ENCODE measurements at places on chromosomes 11 and 22.

DNA sequence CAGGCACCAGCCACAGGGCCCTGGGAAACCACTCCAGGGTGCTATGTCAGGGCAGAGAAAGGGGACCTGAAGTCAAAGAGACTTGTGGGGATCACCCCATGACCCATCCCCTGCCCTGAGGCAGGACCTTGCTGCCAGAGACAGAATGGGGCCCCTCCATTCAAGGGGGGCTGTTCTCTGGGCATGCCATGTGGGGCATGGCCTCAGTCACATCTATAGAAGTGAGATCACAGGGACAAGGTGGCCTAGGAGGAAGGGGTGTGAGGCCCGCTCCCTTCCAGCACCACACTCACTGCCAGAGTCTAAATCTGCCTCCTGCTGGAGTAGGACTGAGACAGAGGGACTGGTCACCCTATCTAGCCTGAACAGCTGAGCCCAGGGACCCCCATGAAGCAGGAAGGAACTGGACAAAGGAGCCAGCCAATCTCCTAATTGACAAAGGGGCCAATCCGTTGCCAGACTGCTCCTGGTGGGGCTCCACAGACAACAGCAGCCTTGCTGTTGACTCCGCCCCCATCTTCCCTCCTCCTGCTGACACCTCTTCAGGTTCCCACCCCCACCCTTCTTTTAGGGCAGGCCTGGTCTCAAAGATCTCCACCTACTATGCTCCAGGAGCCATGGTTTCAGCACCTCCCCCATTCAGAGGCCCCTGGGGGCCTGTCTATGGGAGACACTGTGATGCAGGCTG, 26.0 kb downstream of the NEAT1 start:
- no peak for DNase-seq

GRCh38 chr11:11401960-11402535, 49.0 kb upstream of the CSNK2A3 start:
- no peak for DNase-seq

GRCh38 chr11:91421641-91422040, 803.0 kb upstream of the FAT3 start:
- DNase-seq: no peak

DNA sequence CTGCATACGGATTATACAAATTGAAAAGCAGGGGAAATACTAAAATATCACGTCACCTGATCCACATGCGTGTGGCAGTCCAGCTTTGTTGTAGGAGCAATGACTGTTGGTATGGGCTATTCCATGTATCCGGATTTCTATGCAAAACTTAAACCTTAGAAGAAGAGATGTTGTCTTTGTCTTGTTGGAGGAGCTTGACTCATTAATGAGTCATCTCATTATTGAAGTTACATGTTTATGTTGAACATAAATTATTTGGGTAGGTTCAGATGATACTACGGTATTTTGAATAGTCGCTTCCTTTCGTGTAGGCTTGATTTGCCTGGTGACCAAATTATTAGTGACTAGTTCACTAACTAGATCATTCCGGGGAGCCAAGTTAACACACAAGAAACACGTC, 806 bp upstream of the SAAL1 start:
- DNase-seq: no peak

DNA sequence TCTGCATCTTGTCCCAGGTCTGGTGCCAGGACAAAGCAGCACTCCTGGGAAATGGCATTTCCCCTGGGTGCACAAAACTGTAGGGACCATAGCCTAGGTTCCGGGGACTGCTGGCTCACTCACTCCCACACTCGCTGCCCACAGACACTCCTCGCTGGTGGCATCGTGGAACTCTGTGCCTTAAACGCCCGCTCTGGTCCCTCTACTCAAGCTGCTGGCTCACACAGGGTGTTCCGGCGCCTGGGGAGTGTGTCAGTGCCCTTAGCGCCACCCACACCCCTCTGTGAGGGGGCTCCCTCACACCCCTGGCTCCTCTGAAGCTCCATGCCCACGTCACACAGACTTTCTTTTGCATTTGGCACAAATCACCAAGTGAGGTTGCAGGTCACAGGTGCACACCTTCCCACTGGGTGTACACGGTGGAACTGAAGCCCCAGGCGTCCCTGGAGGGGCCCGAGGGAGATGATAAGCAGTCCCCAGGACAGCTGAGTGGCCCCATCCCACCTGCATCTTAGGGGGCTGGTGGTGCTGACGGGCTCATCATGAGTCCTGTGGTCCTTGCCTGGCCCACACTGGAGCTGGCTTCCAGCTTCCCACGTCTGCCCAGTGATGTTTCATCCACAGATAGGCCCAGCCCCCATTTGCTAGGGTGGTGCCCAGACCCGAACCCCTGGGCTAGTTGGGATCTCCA, 23.2 kb upstream of the DGCR8 start:
- DNase-seq: no peak

DNA sequence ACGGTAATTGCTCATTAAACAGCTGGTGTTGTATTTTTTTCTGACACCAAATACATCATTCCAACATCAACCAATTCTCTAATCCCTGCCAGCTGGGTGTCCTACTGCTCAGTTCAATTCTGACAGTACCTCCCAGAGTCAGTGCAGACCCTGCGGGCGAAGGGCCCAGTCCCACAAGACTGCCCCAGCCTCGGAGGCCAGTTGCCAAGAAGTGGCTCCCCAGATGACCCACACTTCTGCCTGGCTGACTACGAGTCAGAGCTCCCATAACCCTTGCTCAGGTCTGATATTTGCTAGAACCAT, 147.2 kb downstream of the CTTN start:
- DNase-seq: no peak

- DNase-seq: no peak
These were observed at the start of gene SLC16A8 for GRCh38 chr22:38083931-38084631. TSS of gene SLC16A8 (minus strand) at chr22:38084184. CDS start at chr22:38082873, 1,311 bp downstream.

GRCh38 chr22:20545681-20546521, 38.5 kb downstream of the MED15 start:
- no peak for DNase-seq

DNA sequence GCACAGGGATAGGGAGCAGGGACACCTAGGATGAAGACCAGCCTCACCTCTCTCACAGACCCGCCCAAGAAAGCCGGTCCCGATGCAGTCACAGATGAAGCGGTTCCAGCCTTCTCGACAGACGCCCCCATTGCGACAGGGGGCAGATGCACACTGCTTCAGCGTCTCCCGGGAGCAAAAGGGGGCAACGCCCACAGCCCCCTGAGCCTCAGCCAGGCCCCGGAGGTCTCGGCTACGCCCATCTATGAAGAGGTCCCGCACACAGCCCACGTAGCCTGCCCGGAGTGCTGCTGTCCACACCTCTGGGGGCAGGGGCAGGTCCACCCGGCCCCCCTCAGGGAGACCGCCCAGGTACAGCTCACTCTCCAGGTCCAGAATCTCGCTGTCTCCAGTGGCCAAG, 62.3 kb downstream of the NRXN2 start:
- DNase-seq: no peak

DNA sequence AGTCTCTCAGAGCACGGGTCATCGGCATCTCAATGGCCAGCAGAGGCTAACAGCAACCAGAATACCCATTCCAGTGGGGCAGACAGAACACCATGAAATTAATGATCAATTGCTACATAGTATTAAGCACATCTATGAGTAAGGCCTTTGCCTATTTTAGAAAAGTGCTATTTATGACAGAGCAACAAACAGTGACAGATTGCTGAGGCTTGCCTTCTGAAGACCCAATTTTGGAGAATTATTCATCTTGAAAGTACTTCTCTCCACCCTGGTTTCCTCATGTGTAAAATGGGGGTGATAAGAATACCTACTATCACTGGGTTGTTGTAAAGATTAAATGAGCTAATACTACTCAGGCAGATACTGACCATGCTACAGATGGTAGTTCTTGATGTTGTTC, 232.7 kb downstream of the TENM4 start:
- DNase-seq: no peak

DNA sequence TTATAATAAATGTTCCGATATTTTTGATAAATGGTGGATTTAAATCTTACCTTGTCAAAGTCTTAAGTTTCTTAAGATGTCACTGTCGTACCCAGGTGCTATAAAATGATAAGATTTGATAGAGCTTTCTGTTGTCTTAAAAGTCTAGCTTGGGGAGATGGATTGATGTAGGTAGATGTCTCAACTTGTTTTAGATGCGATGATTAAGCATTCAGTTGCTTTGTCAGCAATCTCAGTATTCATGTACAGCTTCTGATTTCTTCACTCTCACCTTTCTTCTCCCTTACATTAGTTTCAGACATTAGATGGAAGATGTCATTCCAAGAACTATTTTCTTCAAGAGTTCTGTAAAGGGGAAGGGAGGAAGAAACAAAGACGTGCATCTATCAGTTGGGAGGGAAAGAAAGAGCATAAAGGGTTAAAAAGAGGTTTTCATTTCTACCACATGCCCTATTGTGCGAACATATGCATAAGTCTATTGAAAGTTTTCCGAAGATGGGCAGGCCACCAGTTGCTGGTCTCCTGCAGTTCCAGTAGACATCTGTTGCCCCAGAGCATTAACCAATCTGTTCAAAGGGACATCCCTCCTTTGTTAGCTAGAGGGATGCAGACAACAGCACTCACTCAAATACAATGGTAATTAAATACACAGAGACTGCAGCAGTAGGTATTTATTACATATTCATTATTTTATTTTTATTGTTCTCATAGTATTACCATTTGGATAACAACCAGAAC, 38.4 kb downstream of the ZC3H12C start:
- DNase-seq: no peak

DNA sequence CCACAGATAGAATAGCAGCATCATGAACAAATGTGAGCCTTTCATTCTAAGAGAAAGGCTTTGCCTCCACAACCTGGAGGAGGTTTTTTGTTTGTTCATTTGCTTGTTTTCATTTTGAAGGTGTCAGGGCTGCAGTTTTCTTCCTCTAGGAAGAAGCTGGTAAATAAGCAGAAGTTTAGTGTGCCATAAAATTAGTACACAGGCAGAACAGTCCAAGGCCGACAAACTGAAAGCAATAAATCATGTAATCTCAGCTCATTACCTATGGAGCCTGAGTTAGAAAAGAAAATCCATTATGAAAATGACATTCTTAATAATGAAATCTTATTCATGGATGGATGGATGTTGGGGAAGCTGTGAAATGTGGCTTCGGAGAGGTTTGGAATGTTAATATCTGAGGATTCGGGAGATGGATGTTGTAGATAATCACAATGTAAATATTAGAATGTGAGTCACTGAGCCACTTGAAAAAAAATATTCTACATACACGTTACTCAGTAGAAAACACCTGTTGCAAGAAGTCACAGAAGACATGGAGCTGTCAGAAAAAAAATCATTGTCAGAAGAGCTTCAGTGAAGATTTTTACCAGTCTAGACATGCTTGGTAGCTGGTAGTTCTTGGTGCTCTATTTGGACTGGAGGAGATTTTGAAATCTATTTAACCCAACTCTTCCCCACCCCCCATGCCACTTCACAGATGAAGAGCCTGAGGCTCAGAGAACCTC, 15.0 kb upstream of the ZDHHC13 start:
- DNase-seq: no peak

- no peak for DNase-seq
These were observed 4.5 kb upstream of the KCNE3 start for GRCh38 chr11:74471668-74472429.

- DNase-seq: no peak
These were observed 155.4 kb upstream of the PDGFD start for GRCh38 chr11:104319396-104319795.

DNA sequence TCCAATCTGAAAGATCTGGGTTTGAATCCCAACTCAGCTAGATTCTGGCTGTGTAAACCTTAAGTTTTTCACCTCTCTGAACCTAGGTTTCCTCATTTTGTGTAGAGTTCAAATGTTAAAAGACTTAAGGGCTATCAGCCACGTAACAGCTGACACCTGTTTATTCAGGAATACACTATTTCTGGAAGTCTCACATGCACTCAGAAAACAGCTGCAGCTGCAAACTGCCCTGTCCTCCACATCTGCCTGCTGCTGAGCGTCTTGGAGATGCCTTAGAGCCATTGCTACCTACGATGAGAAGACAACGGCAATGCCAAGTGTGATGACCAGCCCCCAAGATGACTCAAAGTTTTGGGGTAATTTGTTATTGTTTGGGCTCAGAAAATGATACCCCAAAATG, 6.7 kb upstream of the TRIM44 start:
- DNase-seq: no peak

GRCh38 chr11:111541254-111542061, 938 bp downstream of the LAYN start:
- DNase-seq: peak; percentile 77

- no peak for DNase-seq
These were observed 49.7 kb downstream of the FDX1 start for GRCh38 chr11:110479108-110480101.

DNA sequence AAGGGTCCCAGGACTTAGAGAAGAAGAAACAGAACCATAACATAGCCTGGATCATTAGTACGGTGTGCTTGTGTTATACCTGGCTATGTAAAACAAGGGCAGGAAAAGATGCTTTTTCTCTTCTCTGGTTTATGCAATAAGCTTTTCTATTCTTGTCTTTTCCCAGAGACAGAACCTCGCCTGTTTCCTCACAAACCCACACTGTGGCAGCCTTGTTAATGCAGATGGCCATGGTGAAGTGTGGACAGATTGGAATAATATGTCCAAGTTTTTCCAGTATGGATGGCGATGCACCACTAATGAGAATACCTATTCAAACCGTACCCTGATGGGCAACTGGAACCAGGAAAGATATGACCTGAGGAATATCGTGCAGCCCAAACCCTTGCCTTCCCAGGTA, 2.9 kb downstream of the CFAP68 start:
- DNase-seq: no peak

GRCh38 chr11:122731500-122731913, 76.0 kb downstream of the UBASH3B start:
- no peak for DNase-seq

- no peak for DNase-seq
These were observed 115.1 kb downstream of the DBX1 start for GRCh38 chr11:20045098-20045688.

DNA sequence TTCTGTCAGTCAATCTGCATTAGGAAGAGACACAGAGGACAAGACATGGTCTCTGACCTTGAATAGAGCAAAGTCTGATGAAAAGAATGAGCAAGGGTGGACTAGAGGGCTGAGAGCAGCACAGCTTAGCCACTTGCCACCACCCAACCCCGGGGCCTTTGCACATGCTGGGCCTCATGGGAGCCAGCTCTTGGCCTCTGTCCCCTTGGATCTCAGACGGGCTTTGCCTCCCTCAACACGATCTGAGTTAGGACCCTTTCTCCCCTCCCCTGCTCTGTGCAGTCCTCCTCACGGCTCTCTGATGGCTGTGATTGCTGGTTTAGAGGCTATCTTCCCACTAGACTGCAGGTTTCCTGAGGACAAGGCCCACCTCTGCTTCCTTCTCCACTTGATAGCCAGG, 131.6 kb upstream of the B3GAT1 start:
- no peak for DNase-seq

GRCh38 chr11:104614117-104614680, 284.1 kb downstream of the CASP12 start:
- DNase-seq: no peak
